ENCODE measurements at places on chromosomes 4 and X.

GRCh38 chr4:121041307-121042090 is 30.8 kb downstream of the NDNF start:
- DNase-seq: no peak

GRCh38 chr4:100093091-100093866 is 97.0 kb downstream of the DDIT4L start:
- peak; percentile 79 for DNase-seq

DNA sequence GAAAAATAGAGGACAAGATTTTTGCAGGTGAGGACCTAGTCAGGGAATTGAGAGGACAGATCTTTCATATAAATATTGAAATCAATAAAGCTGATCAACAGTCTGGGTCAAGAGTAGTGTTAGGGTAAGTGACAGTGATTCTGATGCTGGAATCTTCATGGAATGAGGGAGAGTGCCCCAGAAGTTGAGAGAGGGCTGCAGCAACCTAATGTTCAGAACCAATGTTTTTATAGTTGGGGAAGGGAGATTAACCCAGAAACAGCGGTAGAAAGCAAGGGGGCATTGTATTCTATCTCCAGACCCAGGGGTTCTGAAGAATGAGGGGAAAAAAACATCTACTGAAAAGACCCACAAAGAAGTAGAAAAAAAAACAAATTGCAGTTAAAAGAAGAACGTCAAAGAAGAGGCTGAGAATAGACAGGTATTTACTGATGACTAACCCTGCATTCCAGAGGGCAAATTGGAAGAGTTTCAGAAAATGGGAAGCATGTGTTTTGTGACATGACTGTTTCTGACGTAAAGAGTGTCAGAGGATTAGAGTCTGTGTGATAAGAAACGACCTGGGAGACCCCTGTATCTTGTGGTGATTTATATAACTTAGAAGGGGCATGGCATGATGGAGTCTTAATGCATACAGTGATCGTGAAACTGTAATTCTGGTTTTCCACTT is 819.6 kb upstream of the EPHA5 start:
- DNase-seq: no peak

- DNase-seq: peak; percentile 87
These were observed 40.5 kb upstream of the HSD17B10 start for GRCh38 chrX:53474707-53475106.

DNA sequence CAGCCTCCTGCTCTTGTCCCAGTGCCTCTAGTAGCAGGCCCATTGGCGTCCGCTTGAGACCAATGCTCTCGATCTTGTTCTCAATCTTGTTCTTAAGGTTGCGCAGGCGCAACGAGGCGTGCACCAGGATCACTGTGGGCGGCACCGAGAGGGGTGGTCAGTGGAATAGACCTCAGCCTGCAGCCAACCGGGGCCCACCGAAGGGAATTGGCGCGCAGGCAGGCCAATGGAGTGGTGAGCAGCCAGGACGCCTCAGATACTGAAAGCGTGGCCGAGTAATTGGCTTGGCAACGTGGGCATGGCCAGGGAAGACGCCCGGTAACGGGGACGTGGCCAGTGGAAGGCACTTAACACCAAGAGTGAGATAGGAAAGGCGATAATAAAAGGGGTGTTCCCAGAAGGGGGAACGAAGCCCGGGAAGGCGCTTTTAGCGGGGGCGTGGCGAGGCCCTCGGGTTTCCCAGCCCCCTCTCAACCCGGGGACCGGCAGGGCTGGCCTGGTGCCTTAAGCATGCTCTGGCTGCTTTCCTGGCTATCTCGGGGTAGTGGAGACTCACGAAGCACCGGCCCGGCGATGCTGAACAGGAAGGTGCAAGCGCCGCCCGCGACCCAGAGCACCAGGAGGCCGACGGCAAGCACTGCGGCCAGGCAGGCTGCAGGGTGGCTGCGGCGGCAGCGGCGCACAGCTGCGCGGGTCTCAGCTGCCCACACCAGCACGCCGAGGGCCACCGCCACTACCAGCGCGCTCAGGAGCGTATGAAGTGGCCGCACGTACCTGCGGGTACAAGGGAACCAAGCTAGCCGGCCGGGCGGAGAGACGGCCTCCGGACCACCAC is 1.7 kb downstream of the PRAF2 start:
- no peak for DNase-seq

DNA sequence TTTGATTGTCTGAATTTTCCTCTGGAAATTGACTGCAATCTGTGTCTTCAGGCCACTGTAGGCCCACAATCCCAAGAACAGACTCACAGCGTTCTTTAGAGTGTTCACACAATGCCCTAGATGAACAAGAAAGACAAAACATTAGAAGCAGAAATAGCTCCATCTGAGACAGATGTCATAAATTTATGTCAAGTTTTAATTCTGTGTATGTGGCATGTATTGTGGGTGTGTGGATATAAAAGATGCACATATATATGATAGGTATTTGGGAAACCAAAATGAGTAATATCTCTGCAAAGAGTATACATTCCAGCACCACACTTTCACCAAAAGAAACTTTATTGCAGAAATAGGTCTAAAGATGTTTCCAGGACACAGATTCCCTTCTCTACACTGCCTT is 176.1 kb downstream of the CORIN start:
- DNase-seq: no peak

GRCh38 chr4:10188400-10189004 is 71.9 kb upstream of the WDR1 start:
- no peak for DNase-seq

DNA sequence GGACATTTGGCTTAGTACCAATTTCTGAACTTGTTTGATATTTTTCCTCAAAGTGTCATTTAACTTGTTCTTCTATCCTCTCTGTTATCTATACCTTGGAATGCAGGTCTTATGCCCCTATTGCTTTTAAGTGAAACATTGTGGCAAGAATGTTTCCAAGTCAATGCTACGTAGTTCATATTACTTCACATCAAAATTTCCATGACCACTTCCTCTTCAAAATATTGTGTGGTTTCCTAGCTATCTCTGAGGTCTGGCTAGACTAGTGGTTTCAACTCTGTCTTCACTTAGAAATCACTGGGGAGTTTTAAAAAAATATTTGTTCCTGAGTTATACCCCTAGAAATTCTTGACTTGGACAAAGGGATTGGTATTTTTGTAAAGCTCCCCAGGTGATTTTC is 20.2 kb upstream of the RASGEF1B start:
- peak; percentile 83 for DNase-seq

- DNase-seq: peak; percentile 14
These were observed 50.6 kb downstream of the NRK start for GRCh38 chrX:105872941-105873340.

- DNase-seq: no peak
These were observed 705.9 kb upstream of the AGA start for GRCh38 chr4:178148106-178148505.

GRCh38 chrX:38304010-38304409 is 23.3 kb downstream of the RPGR start:
- no peak for DNase-seq

DNA sequence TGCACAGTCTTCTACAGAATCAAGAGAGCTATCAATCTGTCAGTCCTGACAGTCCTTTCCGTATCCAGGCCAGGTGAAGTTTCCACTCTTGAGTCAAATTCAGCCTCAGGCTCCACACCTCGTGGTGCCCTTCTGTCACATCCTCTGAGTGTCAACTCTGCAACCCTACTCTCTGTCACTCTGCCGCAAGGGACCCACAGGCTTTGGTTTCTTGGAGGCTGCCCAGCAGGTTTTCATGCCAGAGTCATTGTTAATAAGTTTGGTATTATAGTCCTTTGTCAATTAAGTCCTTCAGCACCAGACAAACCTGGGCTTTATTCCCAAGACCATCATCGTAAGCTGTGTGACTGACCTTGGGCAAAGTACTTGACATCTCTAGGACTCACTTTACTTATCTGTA is 83.4 kb upstream of the KLHL13 start:
- DNase-seq: no peak

- DNase-seq: no peak
These were observed 2236.0 kb upstream of the AGA start for GRCh38 chr4:179678093-179678814.

- DNase-seq: no peak
These were observed 56.6 kb upstream of the BEX4 start for GRCh38 chrX:103158317-103158621.

DNA sequence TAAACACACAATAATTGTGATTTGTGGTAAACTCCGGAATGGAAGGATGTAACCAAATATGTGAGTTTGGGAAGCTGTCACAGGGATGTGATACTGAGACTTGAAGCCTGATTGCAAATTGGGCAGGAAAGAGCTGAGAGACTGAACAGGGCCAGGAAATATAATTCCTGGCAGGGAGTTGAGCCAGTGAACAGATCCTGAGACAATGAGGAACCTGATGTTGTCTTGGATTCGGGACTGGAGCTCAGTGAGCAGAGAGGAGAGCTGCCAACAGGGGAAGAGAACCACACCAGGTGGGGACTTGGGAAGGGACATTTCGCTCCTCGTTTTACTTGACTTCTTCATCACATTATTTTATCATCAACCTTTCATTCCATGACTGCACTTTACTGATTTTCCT is 386.0 kb downstream of the TLL1 start:
- no peak for DNase-seq

DNA sequence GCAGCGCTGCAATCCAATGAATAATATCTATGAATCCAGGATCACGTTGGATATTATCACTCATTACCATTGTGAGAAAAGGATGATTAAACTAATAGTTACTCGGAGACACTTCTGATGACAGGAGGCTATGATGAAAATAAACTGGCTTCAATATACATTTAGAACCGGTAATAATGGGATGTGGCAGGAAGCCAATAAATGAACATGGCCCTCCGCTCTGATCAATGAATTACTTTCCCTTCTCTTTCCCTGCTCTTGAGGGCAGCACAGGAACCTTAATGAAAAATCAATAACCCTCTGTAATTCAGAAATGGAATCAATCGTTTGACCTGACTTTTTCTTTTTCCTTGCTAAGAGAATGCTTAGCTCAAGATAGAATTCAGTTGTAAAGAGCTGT is 103.9 kb upstream of the PAQR3 start:
- no peak for DNase-seq

- DNase-seq: no peak
These were observed 898 bp upstream of the PDGFC start for GRCh38 chr4:156972379-156973015.

GRCh38 chr4:186190581-186191199 is 677 bp upstream of the CYP4V2 start:
- DNase-seq: peak; percentile 84
